Stimulated activated CD4-positive, alpha-beta T cell treated with anti-CD3 and anti-CD28 coated beads, Interleukin-4, amount 100 ng/mL, for 1 hour (primary cell): ENCODE measurements at places on chromosomes 5 and 9.

DNA sequence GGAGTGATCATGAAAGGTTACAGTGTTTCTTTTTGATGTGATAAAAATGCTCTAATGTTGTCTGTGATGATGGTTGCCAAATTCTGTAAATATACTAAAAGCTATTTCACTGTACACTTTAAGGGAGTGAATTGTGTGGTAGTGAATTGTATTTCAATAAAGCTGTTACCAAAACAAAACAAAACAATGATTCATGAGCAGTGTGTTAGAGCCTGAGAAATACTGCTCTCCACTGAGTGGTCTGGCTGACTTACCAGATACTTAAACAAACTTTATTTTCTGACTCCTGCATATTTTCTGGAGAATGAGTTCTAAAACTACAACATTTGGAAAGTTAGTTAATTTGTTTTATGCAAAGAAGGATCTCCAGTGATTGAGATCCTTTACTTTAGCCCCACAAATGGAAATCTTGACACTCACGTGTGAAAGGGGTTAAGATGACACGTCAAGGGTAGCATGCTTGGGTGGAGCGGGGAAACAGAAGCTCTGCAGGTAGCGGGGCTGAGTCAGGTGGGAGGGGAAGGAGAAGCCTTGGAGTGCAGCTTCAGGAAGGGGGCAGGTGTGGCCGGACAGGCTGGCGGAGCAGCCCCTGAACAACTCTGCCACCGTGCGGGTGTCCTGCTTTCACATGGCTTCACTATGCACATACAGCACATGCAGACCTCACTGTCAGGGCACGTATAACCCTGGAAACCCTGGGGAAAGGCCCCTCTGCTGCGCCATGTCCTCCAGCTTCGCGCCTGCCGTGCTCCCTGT is 256.7 kb downstream of the IRX1 start:
- DNase-seq = no peak

DNA sequence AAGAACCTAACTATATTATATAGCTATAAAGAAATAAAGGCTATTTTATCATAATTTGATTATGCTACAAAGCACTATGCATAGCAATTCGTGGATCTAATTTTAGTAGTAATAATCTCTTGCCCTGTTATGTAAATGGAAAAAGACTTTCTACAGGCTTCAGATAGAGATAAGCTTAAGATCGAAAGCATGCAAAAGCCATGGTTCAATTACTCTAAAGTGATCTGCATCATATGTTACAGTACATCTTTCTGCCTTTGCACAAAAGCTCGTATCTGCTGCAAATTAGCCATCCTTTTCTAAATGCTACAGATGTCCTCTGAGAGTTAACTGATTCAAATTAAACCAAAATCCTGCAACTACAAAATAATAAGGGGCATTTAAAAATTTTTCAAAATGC is 234.8 kb upstream of the TMEM161B start:
- no peak for DNase-seq

DNA sequence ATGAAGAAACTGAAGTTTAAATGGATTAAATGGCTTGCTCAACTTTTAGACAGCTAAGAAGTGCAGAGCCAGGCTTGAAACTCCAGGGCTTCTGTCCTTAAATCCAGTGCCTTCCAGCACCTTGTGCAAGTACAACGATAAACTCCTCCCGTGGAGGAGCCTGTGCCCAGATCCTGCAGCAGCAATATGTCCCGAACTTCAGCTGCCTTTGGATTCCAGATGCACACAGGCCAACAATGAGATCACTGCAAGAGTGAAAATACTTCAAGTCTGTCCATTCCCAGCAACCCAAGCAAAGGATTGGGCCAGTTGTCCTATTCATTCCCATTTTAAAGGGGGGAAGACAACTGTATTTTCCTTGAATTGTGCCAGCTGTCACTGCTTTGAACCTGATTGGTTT is 199.6 kb downstream of the CRB2 start:
- DNase-seq = no peak

DNA sequence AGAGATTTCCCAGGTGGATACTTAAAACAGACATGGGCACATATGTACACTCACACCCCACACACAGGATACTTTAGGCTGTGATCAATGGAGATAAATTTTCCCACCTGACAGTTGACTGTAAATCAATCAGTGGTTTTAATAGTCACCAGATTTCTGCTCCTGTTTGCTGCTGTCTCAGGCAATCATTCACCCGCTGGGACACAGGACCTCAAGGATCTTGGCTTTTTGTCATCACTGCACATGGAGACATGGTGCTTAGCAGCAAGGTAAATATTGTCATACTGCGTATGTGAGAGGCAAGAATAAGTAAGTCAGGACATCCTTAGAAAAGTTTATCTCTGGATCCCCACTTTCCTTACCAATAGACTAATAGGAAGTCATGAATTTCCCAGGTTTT is 60.8 kb upstream of the KLF9 start:
- no peak for DNase-seq

GRCh38 chr5:78640662-78641474 is 7.7 kb downstream of the LHFPL2 start:
- no peak for DNase-seq

DNA sequence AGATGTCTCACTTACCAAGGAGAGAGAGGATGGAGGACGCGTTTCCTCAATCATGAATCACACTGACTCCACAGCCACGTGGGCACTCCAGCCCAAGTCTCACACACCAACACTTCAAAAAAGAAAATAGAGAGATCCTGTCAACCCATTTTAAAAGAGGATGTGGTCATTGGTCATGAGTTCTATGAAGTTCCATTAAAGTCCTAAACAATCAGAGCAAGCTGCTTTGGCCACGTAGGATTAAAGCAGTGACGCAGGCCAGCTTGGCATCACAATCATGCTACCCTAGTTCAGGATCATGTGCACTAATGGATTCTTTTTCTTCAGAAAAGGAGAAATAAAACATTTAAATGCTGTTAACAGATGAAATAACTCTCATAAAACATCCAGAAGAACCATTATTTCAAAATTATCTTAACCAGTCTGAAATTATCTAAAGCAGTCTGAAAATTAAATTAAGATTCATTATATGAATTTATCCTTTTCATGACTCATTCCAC is 108.1 kb downstream of the SEMA5A start:
- DNase-seq = no peak

DNA sequence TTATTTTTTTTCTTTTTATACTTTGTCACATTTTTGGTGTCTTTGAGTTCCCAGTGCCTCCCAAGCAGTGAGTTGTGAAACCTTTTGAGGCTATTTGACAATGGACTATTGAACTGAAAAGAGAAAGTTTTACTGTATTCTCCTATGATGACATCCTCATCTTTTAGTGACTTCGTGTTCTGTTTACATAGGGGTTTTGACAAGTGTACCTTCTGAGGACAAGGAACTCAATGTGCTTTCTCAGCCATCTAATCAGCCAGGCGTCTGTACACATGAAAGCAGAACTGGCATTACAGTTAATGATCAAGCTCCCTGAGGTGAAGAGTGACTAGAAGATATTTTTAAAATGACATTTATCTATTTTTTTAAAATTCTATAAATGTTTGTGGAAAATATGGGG is 175.5 kb downstream of the ANXA1 start:
- DNase-seq = no peak

DNA sequence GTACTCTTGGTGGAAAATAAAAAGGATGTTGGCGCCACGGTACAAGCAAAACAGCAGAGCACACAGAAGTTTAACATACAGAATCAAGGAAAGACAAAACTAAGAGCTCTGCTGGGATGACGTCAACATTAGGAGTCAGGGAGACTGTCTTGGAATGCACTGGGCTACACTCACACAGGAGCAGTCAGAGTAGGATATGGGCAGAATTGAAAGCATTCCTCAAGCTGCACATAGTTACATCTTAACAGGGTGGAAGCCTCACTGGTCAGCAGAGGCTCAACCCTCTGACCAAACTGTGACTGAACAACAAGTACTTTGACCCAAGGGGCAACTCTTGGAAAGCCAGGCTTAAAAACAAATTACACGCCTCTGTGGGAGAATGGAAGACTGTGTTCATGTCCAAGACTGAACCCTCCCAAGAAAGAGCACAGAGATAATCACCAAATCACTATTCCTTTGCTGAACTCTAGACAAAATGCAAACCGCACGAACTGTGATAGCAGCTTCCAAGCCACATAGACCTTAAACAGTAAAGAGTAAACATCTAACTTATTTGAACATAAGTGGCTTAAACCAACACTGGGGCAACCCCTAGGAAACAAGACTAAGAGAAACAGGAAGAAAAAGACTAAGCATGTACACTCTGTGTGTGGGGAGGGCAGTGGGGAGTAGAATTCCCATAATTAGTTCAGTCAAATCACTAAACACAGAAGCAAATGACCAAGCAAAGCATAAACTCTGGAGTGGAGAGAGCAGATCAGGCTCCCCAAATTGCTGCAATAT is 772.7 kb downstream of the PRELID2 start:
- no peak for DNase-seq

- DNase-seq = no peak
Observed at GRCh38 chr5:3845230-3845629, 249.6 kb downstream of the IRX1 start.

GRCh38 chr5:122879076-122879475 is 33.7 kb downstream of the SNX24 start:
- no peak for DNase-seq

DNA sequence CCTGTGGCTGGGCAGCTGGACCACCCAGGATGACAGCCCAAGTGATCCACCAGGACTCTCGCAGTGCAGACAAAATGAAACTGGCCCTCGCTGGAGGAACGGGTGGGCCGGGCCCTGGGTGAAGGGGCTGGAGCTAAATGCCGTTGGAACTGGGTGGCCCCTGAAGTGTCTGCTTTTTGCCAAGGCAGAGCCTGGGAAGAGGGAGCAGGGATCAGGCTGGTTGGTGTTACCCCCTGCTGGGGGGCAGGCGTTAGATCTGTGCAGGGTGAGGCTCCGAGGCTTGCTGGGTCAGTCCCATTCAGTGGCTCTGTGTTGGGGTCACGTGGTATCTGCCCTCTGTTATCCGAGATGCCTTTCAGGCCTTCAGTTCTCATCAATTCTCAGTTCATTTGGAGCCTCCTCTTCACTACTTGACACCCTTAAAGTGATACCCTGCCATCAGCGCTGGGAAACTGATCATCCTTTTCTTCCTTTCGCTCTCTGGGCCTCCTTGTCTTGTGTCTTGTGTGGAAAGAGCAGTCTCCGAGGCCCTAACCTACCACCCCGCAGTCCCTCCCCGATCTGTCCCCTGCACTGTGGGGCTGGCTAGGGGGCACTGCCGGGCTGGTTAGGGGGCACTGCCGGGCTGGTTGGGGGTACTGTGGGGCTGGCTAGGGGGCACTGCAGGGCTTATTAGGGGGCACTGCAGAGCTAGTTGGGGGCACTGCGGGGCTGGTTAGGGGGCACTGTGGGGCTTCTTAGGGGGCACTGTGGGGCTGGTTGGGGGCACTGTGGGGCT is 37.3 kb downstream of the COL5A1 start:
- no peak for DNase-seq

DNA sequence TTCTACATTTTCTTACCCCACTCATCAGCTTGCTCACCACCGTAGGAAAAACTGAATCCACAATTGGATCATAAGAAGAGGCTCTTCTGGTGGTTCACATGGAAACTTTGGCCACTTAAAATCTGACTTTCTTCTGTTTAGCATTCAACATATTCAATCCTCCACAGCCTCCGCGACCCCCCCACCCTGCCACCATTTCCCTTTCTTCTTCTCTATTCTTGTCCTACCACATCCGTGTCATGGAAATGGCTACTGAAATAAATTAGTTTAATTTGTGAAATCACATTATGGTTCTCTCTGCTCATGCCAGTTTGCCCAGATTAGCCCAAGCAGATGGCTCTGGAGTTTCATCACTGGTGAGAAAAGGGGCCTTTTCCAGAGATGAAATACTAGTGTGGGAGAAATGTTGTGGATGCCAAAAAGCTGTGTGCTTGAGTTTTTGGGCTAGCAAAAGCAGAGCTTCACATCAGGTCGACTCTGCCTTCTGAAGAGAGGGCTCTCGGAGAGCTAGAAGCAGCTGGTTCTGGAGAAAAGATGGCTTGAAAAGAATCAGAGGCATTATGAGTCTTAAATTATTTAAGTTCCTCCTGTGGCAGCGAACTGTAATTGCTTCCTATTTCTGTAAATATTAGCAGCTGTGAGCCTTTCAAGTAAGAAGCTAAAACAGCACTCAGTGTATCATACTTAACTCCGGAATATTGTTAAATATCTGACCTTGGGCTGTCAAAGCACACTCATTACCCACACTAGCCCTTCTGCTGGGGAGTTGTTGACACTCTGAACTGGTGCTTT is 107.1 kb downstream of the MAT2B start:
- no peak for DNase-seq

GRCh38 chr9:124357721-124358361 is 57.4 kb downstream of the PSMB7 start:
- no peak for DNase-seq

DNA sequence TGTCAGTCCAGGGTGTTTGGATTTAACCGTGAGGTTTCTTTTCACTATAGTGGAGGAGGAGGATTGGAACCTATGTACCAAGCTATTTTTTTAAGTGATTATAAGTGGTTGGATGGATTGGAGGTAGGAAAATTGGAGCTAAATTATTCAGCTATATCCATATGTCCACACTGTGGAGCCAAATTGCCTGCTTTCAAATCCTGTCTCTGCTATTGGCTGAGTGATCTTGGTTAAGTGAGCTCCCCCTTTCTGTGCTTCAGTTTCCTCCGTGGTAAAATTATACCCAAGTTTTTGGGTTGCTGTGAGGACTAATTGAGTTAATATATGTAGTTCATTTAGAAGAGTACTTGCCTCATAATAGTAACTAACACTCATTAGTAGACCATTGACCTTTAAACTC is 2.5 kb downstream of the CENPP start:
- no peak for DNase-seq

DNA sequence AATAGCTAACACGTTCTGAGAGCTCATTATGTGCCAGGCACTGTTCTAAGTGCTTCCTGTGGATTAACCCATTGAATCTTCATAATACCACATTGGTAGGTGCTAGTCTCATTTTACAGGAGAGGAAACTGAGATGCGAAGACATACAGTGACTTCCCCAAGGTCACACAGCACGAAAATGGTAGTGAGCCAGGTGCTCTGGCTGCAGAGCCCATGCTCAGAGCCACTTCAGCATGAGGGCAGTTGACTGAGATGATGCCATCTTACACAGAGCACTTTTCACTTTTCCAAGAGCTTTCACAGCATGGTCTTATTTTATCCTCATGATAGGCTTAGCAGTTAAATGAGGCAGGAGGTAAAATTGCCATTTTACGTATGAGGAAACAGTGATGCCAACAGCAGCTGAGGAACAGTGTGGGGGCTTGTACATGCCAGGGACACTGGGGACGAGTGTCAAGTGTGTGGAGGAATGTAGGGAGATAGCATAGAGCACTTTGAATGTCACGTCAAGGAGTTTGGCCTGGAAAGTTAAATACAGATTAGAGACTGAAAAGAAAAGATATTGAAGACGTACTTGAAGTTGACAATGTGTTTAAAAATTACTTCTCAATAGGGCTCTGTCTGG is 180.0 kb downstream of the KIF4B start:
- no peak for DNase-seq
